ENCODE measurements at places on chromosomes 12 and 14. TPM values are rescaled to one million over a fixed set of nuclear protein-coding genes. Genes with fewer than 3 reads are reported as not detected.

GPR132 gene
- polyA plus RNA-seq: 9.4 TPM

DNA sequence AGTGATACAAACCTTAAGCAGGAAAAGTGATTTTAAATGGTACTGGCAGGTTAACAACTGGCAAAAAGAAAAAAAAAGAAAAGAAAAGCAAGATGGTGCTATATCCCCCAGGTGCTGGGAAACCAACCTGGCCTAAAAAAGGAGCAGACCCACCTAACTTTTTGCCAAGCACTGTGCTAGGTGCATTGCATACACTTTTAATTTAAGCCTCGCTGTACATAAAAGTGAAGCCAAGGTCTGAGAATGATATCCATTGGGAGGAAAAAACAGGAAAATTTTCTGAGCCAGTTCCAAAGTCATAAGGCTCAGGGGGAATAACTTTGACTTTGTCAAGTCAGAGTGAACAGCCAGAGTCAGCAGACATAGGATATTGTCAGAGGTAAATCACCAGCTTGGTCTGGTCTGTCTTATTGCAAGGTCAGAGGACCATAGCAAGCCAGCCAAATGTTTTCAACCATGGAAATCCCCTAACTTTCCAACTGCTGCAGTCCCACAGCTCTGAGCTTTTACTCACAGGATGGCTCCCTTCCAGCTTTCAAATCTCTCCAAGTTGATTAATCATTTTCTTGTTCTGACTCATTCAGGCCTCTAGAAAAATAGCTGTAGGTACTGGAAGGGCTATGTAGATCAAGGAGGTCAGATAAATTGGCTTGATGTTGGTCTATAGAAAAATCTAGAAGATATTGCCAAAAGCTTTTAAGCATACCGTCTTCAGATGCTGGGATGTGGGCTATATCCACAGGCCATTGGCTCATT, 412.9 kb downstream of the RAD51B start:
- no peak for DNase-seq

GRCh38 chr12:88580051-88580871, at the start of gene KITLG:
Gene KITLG, minus strand, starts transcription at chr12:88580471. Its CDS starts 193 bp downstream, at chr12:88580278.
- no peak for DNase-seq

- DNase-seq: no peak
These were observed 23.4 kb downstream of the DLK1 start for GRCh38 chr14:100749967-100750597.

- no peak for DNase-seq
These were observed 198.7 kb upstream of the EEA1 start for GRCh38 chr12:93127582-93128331.

- no peak for DNase-seq
These were observed 193.0 kb downstream of the EPS8 start for GRCh38 chr12:15596174-15596573.

C12orf42 gene
- 3.4 TPM for polyA plus RNA-seq

CD163L1 gene
- polyA plus RNA-seq: not detected
